HTR-8/SVneo (cell line): ENCODE measurements at places on chromosomes 6 and 20.

GRCh38 chr20:6966721-6967120 is 199.2 kb downstream of the BMP2 start:
- DNase-seq: no peak

DNA sequence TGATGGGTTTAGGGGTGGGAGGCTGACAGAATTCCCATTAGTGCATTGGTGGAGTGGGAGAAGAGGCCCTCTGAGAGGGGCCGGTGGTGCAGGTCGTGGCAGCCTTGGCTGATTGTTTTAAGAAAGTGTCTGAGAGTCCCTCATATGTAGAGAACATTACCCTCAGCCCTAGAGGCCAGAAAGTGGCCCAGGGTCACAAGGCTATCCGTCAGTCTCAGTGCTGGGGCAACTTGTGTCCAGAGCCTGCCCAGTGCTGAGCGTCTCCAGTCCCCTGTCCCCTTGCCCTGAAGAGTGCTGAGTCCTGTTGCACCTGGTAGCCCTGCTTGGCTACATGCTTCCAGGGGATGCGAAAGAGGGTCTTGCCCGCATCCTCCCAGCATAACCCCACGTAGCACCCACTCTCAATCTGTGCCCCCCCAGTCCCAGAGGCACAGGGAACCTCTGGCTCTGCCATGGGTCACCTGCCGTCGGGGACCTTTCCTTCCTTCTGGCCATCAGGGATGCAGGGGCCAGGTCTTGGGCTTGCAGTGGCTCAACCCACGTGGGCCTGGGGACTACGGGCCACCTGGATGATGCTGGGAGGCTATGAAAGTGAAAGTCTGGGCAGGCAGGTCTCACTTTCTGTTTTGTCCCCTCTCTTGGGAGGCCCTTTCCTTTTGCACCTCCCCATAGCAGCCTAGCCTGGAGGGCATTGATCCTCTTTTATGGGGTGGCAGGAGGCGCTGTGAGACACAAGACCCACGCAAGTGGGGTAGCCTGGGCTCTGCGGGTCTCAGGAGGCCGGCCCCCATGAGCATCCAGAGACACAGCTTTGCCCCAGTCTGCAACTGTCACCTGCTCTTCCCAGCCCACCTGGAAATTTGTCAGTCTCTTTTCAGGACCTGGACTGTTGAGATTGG is 12.2 kb downstream of the DUSP15 start:
- DNase-seq: no peak

- DNase-seq: no peak
Measured at GRCh38 chr6:157054531-157054979, 268.8 kb downstream of the TMEM242 start.

- no peak for DNase-seq
Measured at GRCh38 chr6:70663881-70664466, 3.7 kb upstream of the SMAP1 start.

GRCh38 chr6:31592396-31592771 is 422 bp downstream of the NCR3 start:
- DNase-seq: no peak

- no peak for DNase-seq
Measured at GRCh38 chr6:170032197-170032596, 258.7 kb downstream of the DLL1 start.

GRCh38 chr20:52880259-52880658 is 91.9 kb upstream of the TSHZ2 start:
- DNase-seq: no peak

DNA sequence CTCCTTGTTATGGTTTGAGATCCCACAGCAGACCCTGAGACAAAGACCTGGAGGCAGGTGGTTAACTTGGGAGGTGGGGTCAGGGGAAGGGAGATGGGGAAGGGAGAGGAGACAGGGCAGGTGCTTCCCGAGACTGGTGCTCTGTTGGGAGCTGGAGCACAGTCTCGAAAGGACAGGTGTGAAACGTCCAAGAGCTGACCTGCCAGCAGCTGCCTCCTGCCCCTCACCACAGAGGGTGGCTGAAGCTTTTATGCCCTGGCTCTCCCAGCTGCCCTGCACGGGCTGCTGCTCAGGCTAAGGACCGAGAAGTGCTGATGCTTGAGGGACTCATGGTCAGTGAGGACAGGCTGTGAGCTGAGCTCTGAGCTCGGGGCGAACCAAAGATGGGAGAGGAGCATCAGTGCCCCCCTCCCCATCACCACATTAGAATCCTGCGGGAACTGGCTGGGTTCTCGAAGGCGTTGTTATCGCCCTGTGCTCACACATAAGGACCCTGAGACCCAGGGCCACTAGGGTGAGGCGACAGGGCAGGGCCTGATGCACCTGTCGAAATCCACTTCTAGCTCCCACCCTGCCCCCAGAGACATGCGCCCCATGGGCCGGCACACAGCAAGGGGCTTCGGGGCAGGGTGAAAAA is 25.3 kb upstream of the CD93 start:
- DNase-seq: no peak

DNA sequence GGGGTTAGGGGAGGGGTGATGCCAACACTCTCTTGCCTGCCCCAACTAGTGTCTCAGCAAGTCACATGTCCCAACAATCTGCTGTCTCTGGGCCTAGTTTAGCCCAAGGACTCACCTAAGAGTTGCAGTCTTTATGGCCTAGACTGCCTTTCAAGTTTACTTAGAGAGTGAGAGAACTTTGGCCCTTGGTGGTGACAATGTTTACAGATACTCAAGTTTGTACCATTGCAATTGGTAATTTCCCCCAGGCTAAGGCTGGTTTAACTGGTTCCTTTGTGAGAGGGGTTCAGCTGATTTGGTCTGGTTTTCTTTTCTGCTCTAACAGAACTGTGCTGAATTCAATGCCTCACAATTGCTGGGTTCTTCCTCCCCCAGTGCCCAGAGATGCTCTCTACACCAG is 1279.9 kb upstream of the EYS start:
- DNase-seq: no peak

- DNase-seq: peak; percentile 90
Measured at GRCh38 chr6:30877419-30878262, 6.7 kb upstream of the DDR1 start.

- DNase-seq: no peak
Measured at GRCh38 chr6:3415082-3415453, 41.8 kb downstream of the SLC22A23 start.

- DNase-seq: no peak
Measured at GRCh38 chr6:97459986-97460385, 177.0 kb upstream of the MMS22L start.

GRCh38 chr20:3102575-3103368 is 18.2 kb upstream of the AVP start:
- no peak for DNase-seq

DNA sequence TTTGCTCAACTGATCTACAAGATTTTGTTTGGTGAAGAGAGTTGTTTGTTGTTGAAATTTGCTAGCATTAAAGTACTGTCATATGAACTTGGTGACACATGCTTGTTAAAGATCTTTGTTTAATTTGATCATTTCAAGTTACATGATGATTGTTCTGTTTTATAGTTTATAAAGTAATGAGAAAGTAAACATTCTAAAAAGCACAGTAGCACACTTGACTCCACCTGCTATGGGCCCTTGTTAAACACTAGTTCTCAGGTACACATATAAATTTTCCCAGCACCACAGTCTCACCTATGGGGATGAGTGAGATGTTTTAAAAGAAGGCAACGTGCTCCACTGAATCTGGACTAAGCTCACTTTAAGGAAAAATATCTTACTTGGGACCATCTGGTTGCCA is 14.1 kb downstream of the MCHR2 start:
- DNase-seq: no peak

DNA sequence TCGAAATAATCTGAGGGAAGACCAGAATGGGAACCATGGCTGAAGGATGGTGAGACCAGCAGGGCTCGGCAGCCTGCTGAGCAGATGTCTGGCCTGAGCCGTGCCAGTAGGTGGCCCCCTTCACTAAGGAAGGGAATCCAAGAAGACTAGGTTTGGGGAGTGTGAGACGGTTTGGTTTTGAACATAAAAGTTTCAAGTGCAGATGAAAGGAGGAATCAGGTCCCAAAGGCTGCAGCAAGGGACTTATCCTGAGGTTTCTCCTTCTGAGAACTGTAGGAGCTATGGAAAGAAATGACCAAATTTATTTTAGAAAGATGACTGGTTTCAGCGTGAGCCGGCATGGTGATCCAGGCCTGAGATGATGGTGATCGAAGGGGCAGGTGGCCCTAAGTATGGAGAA is 4.6 kb upstream of the OSER1 start:
- peak; percentile 90 for DNase-seq
